ENCODE measurements at places on chromosomes 4 and X. TPM values are rescaled to one million over a fixed set of nuclear protein-coding genes. Genes with fewer than 3 reads are reported as not detected.

BTC gene
- polyA plus RNA-seq = 0.43 TPM

ARMCX4 gene
- 1.4 TPM for polyA plus RNA-seq

GPC3 gene
- polyA plus RNA-seq = 0.40 TPM

PUDP gene
- 7.4 TPM for polyA plus RNA-seq

CXCL6 gene
- polyA plus RNA-seq = 3.4 TPM

DNASE1L1 gene
- polyA plus RNA-seq = 9.3 TPM

PSAPL1 gene
- not detected for polyA plus RNA-seq

ADH1A gene
- 123 TPM for polyA plus RNA-seq

CENPE gene
- polyA plus RNA-seq = 0.58 TPM

P2RY8 gene
- 0.59 TPM for polyA plus RNA-seq

All from liver (tissue), 10 donors.